KG1 (cell line): ENCODE measurements at places on chromosomes 2 and 18.

- no peak for DNase-seq
Measured at GRCh38 chr2:224584111-224584784, 915 bp downstream of the CUL3 start.

- DNase-seq = no peak
Measured at GRCh38 chr2:200929334-200930249, 33.9 kb downstream of the ORC2 start.

DNA sequence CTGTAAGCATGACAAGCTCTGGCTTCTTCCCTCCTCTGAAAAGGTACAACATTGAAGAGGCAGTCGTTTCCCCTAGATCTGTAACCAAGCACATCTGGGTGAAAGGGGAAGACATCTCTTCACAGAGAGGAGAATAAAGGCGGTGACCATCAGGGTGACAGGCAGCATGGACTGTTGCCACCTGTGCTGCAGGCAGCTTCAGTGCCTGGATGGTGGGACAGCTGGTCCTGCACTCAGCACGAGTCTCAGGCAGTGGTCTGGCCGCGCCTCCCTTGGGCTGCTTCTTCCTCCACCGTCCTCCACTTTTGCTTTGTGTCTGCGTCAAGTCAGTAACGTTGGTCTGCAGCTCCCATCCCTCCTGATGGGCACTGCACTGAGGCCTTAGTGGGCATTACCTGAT is 264.4 kb downstream of the NEDD4L start:
- no peak for DNase-seq

DNA sequence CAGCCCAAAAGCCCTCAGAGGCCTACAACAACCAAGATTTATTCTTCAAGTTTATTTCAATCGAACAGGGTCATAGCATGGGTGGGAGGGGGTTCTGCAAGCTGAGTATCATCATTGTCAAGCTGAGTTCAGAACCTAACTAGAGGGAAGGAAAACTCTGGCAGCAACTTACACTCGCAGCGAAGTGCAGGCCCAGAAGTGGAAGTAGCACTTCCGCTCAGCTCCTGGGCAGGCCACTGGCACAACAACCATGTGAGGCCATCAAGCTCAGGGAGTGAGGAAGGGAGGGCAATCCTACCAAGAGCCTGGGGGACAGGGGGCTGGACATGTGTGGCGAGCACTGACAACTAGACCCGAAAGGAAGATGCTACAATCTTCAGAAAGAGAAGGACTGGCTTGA is 4.8 kb downstream of the UXS1 start:
- DNase-seq = peak; percentile 40

GRCh38 chr2:175432021-175432420 is 250.5 kb upstream of the ATP5MC3 start:
- no peak for DNase-seq

DNA sequence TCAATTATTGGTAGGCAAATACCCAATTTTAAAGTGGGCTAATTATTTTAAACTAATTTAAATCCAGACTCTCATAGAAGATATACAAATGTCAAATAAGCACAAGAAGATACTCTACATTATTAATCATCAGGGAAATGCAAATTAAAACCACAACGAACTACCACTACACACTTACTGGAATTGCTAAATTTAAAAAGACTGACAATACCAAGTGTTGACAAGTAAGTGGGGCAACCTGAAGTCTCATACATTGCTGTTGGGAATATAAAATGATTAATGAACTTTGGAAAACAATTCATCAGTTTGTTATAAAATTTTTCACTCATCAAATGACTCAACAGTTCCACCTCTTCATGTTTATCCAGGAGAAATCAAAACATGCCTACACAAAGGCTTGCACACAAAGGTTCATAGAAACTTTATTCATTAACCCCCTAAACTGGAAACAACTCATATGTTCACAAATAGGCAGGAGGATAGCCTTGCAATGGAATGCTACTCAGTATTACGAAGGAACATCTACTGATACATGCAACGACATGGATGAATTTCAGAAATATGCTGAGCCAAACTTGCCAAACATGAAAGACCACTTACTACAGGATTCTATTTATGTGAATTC is 120.8 kb downstream of the MCFD2 start:
- DNase-seq = no peak

- DNase-seq = no peak
Measured at GRCh38 chr18:65587491-65587890, 163.3 kb upstream of the CDH7 start.

DNA sequence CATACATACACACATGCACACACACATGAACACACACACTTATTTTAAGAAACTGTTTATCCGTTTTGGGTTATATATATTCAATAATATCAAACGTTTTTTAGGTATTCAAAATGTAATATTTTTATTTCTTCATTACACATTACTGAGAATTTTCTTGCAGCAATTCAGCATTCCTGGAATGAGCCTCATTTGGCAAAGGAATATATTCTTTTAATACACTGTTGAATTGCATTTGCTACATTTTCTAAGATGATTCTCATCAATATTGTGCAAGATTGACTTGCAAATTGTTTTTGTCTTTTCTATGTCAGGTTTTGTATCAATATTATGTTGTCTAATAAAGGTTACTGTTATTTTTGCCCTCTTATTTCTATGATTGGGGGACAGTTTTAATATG is 276.1 kb upstream of the CYP26B1 start:
- DNase-seq = no peak

DNA sequence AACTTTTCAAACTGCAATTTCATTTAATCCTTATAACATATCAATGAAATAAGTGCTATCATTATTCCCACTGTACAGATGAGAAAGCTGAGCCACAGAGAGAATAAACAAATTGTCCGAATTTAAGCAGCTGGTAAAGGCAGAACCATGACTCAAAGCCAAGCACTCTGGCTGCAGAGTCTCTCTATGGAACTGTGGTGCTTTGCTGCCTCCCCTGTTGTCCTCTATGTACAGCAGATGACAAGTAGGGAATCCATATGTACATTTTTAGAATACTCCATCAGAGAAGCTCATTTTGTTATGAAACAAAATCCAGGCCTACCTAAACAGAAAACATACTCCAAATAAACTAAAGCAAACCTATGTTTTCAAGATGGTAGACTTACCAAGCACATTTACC is 45.1 kb downstream of the FARSB start:
- DNase-seq = no peak

GRCh38 chr2:230011617-230012016 is 57.1 kb downstream of the SLC16A14 start:
- no peak for DNase-seq

DNA sequence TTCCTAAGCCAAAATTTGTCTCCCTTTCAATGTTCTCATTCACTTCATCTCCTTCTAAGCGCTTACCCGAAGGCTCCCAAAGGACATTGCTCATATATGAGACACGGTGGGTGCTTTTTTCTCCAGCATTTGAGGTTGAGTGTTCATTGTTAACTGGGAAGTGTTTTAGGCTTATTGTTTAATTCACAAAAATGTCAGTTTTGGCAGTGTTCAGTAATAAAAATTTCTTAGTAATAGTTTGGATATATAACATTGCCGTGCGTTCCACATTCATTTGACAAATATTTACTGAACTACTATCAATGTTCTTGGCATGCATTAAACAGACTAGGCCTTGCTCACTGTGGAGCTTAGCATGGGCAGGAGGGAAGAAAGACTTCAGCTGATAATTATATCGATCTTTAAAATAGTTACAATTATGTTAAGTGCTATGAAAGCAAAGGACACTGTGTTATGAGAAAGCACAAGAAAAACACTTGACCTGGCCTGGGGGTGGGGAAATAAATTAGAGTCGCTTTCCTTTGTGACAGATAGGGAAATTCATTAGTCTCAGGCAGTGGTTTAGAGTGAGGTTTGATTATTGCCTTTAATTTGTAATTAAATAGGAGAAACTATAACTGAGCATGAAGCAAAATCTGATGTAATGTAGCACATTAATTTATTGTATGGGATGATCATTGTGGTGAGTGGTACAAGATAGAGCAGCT is 82.2 kb upstream of the DOCK10 start:
- no peak for DNase-seq

GRCh38 chr2:175606010-175606841 is 395.8 kb downstream of the LNPK start:
- no peak for DNase-seq

GRCh38 chr18:77360315-77361190 is 110.9 kb downstream of the GALR1 start:
- no peak for DNase-seq

DNA sequence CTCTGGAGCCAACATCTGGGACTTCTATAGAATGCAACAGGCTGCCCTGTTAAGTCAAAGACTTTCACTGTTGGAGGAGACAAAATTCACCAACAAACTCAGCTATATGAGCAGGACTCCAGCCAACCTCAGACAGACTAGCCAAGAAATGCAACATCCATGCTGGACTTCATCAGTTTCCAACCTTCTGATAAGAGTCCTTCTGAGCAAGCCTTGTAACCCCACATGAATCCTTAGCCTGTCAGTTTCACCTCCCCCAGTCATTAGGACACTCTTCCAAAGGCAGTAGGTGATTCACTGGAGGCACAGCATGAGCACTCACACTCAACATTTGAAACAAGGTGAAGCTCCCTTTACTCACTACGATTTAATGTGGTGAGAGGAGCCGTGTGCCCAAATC is 5.8 kb downstream of the TBC1D8 start:
- DNase-seq = no peak

- DNase-seq = peak; percentile 12
Measured at GRCh38 chr18:47936952-47937351, 6.5 kb upstream of the SMAD2 start.

GRCh38 chr18:11902522-11903292 is 5.4 kb downstream of the MPPE1 start:
- no peak for DNase-seq

GRCh38 chr2:105249181-105249580 is 7.6 kb downstream of the GPR45 start:
- DNase-seq = no peak

DNA sequence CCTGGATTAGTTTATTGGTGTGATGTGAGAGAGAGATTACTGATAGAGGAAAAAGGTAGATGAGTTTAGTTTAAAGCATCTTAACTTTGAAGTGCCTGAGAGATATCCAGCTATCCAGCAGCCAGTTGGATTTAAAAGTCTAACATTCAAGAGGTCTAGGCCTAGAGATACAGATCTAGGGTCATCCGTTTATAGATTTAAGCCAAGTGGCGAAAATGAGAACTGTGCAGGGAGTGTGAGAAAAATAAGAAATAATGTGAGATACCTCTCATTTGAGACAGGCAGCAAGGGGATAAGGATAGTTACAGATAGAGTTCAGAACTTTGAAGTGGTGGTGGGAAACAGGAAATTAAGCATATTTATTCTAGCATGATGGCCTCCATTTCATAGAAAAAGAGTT is 5.3 kb upstream of the ORC2 start:
- DNase-seq = no peak

DNA sequence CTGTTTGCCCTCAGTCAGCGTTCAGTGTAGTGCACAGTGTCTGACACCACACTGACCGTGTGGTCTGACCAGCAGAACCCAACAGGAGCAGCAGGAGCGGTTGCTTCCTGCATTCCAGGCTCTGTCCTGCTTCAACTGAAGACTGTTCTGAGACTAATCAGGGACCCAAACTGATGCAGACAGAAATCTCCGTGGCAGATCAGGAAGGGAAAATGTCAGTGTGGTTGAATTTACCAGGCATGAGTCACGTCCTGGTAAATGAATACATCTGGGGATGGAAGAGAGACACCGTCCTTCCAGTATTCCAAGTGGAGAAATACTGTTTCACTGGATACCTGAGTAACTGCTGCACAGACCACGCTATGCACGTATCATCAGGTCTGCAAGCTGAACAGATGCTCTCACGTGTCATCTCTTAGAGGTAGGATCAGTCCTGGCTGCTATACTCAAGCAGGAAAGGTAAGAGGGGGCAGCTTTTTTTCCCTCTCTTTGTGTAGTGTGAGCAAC is 223.6 kb upstream of the EPAS1 start:
- DNase-seq = no peak

- no peak for DNase-seq
Measured at GRCh38 chr18:9436206-9436929, 38.9 kb upstream of the RALBP1 start.

DNA sequence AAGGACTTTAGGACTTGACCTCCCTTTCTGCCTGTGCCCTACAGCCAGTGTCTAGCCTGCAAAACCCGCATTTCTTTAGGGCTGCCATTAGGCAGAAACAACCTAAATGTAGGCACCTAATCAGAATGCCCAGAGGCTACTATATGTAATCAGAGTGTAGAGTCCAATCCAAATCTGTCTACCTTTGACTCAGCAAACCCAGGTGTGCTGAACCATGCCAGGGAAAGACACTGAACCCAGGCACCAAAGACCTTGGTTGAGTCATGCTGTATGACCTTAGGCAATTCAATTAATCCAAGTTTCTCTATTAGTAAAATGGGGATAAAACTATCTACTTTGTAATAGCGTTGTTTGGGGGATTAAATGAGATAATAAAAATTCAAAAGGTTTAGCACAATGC is 20.7 kb downstream of the CAPN14 start:
- no peak for DNase-seq

- DNase-seq = peak; percentile 32
Measured at GRCh38 chr2:98269274-98269673, 77.0 kb upstream of the CNGA3 start.

GRCh38 chr2:161088658-161089350 is 71.4 kb upstream of the TANK start:
- DNase-seq = no peak

- DNase-seq = peak; percentile 72
Measured at GRCh38 chr2:62309465-62310091, 113.7 kb downstream of the B3GNT2 start.

DNA sequence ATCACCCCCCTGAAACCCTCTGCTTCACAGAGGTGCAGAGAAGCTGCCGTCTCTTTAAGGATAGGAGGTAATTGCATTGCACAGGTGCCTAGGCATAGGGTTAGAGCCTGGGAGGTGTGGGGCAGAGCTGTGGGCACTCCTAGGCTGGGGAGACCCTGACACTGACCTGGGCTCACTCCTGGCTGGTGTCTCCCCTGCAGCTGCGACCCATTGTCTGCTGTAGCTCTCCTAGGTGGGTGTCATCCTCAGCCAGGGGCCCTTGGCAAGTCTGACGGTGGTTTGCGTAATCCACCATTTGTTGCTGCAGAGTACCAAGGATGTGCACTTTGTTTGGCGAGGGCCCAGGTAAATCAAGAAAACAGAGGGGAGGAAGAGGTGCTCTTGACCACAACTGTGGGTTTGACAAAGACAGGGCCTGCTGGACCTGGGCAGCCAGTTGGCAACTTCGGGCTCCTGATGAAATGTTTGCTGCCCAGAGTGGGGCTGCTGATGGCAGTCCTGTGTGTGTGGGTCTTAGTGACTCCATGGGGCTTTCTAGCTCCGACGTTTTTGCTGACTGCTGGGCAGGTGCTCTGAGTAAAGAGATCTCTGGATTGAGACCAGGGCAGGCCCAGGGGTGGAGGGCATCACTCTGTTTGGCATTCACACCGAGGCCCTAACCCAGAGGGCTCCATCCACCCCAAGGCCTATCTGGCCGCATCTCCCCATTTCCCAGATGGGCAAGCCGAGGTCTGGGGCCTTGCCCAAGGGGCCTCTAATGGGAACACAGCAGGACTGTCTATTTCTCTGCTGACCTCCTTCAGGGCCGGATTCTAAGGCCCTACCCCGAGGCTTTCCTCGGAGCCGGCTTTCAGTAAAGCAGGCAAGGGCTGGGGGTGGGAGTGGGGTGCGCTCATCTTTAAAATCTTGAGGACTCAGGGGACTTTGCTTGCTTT is 67.7 kb downstream of the EDAR start:
- DNase-seq = no peak
